ENCODE measurements at places on chromosomes 11 and 22.

DNA sequence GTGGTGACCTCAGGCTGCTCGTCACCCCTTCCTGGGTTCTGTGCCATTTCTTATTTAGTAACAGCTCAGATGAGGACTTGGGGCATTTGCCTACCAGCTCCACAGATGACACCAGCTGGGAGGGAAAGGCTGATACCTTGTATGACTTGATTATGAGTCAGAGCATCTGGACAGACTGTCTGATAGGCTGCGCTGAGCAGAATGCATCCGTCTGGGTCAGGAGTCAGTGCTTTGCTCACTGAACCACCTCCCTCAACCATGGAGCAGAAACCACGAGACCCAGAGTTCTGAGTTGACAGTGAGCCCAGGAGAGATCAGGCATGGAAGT, 6.8 kb downstream of the ST14 start:
- DNase-seq: no peak

DNA sequence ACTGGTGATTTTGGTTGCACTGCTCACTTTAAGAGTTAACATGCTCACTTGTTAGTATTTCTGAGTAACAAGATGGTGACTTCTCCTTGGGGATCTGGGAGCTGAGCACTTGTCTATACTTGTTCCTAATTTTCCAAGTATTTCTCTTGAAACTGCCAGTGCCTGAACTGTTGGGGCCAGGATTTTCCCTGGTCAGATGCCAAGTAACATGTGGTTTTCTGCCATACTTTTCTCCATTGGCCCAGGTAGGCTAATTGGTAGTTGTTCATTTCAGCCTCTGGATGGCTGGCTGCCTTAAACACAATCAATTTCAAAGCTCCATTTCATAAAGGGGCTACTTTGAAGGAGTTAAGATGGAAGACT, 35.0 kb downstream of the RNF141 start:
- no peak for DNase-seq

DNA sequence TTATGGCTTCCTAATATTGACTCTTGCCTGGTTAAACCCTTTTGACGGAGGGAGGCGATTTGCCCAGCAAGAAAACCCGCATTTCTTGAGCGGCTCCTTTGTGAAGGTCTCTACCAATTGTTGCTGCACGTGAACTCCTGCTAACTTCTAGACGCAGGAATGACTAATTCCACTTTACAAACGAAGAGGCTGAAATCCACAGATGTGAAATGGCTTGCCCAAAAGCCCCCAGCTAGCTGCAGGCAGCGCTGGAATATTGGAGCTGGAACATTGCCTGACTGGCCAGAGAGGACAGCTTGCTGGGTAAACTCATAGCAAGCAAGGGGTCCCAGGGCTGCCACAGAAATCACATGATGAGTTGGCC, 542 bp downstream of the GCAT start:
- no peak for DNase-seq

DNA sequence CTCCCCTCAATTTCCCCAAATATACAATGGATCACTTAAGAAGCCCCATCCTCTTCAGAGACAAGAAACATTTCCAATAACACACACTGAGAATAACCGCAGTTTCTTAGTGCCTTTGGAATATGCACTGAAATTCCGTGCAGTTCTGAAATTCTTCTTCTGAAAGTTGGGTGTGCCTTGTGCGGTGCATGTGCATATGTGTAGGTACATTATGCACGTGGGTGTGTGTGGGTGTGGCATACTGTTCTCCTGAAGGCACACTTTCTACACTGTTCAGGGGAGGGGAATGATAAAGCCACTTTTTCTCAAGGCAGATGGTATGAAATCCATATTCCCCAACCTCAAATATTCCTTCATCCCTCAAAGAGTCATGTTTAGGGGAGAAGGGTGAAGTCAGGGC, 1.7 kb downstream of the EXPH5 start:
- DNase-seq: no peak

Data from COR-L47 (cell line).